ENCODE measurements at places on chromosomes 1 and 21.

DNA sequence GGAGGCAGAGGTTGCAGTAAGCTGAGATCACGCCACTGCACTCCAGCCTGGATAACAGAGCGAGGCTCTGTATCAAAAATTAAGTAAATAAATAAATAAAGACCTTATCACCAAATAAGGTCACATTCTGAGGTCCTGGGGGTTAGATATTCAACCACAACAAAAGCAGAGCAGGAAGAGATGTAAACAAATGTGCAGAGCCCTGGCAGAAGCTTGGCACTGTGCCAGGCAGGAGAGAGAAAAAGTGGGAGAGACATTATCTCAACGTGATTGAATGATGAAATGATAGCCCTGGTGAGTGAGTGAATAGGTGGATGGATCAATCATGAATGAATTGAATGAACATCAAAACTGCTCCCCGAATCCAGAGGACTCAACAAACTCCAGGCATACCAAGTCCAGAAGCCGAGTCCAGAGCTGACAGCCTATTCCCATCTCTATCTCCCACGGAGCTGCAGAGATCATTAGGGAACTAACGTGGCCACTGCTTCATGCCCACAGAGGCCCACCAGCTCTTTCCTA is 150.7 kb downstream of the TOMM20 start:
- no peak for DNase-seq

GRCh38 chr21:36491209-36491910 is 11.4 kb upstream of the CLDN14 start:
- DNase-seq: no peak

- no peak for DNase-seq
Observed at GRCh38 chr1:184426278-184426674, 39.4 kb downstream of the C1orf21 start.

DNA sequence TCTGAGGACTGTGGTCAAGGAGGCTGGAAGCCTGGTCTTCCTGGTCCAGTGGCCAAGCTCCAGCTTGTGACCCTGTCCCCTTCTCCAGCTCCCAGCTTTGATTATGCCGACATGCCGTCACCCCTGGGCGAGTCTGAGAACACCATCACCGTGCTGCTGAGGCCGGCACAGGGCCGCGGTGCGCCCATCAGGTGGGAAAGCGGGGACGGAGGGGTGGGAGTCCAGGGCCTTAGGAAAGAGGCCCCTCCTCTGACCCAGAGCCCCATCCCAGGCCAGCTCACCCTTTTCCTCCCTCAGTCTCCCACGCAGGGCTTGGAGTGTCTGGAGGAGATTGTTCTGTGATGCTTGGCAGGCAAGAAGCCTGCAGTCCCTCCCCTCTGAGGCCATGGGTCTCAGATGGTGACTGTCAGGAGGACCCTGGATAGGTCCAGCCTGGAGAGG is 43.6 kb downstream of the PTPRU start:
- DNase-seq: no peak

DNA sequence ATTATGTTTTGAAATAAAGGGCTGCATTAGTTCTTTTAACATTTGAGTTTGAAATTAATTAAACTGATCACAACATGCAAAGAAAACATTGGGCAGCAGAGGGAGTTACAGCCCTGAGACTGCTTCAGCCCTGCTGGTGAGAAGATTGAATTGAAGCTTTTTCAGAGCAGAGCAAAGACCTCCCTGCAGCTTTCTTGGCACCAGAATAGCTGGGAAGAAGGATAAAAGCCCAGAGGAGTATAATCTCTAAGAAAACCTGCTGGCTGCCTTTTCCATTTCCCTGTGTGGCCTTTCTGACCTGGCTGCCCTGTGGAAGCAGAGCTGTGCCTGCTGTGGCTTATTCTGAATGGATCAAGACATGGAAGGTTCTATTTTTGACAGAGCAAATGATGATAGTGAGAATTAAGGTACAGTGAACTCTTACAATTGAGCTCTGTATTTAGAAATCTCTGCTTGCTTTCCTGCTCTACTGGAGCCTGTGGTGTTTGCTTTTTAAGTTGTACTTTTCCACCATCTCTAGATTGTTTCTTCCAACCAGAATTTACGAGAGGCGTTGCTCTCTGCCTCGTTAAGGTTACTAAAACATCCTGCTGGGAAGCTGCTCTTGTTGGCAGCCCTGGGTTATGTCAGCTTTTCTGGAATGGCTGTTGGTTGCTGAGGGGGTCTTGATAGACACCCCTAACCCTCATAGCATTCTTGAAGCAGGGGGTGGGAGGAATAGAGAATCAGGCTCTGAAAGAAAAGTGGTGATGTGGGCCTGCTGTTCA is 9.9 kb downstream of the SNRPE start:
- peak; percentile 15 for DNase-seq

GRCh38 chr1:244735404-244735803 is 82.5 kb downstream of the DESI2 start:
- DNase-seq: no peak

DNA sequence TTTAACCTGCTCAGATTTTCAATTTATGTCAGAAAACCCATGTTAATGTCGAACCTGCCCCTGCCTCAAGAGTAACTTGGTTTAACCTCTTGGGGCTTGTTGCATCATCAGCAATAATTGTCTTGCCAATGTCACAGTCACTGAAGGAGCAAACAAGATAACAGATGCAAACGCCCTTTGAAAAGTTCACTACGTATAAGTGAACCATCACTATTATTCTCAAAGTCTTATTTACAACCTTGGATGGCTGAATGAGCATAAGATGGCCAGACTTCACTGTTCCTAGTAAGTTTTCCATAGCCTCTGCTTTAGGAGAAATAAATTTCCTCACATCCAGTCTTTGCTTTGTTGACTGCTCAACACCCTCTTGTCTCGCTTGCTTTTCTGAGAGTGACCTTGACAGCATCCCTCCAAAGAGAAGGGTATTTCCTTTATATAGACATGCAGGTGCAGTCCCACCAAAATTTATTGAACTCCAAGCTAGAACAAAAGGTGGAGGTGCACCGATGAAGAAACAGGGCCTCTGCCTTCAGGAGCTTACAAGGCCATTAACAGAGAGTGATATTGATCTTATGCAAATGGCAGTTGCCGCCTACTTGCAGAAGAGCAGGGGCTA is 749 bp upstream of the LRIG2 start:
- DNase-seq: no peak

DNA sequence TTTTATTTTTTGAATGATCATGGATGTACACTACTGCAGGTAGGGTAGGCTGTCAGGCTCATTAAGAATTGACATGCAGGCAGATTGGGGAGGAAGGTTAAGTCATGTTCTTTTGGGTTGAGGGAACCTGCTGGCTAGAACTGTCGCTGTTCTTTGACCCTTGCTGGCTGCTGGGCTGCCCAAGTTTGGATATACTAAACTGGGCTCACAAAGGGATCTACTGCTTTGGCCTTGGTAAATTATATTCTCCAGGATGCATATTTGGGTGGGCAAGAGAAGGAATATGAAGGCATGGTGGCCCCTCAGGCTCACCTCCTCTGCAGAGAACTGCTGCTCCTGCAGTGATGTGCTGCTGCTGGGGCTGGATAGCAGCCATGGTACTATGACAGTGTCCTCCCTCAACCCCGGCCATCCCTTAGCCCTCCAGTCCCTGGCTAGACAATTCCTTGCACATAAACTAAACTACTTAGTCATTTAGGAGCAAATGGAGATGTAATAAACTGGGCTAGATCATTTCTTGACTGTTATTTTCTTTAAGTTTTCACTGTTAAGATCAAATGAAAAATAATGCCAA is 6.1 kb downstream of the ATP1A1 start:
- no peak for DNase-seq

DNA sequence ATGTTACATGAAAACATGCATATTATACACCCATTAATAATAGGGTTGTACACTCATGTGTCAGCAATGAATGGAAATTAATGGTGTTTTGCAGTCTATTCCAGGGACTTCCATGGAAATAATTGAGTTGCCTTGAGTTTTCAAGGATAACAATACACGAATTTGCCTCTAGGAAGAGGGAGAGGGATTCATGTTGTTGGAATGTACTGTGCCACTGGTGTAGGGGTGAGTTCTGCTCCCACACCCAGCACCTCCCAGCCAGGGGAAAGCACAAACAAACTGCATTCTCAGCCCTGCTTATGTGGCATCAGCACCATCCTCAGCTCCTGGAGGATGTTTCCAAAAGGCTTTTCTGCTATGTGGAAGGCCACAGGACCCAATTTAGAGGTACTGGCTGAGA is 57.8 kb downstream of the BCAR3 start:
- DNase-seq: no peak

DNA sequence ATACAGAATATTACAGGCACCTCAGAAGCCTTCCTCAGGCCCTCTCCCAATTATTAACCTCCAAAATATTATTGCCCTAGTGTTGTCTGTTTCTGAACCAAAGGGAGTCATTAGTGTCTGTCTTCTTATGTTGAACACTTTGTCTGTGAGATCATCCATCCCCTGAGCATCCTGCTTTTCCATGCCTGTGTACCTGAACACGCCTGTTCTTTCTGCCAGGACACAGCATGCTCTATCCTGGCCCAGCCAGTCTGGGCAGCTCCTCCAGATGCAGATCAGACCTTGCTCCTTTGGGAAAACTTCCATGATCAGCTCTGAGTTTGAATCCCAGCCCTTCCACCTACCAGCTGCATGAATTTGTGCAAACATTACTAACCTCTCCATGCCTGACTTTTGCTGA is 11.0 kb upstream of the CDC42 start:
- DNase-seq: no peak

GRCh38 chr1:163106364-163106987 is 37.3 kb downstream of the RGS4 start:
- DNase-seq: no peak

DNA sequence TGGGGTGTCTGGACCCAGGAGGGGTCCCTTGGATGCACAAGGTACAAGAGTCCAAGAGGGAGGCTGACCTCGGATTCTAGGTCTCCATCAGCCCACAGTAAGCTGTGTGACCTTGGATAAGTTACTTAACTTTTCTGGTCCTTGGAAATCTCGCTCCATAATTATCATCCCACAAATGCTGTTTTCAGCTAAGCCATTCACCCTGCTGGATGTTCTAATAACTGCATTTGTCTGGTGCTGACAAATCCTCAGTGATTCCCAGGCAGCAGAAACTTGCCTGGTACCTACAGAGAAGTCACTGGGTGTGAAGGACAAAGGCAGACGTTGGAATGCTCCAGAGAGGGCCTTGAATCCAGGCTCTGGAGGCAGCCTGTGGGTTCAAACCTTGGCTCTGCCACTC is 89.7 kb downstream of the IGSF21 start:
- no peak for DNase-seq

- no peak for DNase-seq
Observed at GRCh38 chr1:170414989-170415709, 116.8 kb upstream of the GORAB start.

DNA sequence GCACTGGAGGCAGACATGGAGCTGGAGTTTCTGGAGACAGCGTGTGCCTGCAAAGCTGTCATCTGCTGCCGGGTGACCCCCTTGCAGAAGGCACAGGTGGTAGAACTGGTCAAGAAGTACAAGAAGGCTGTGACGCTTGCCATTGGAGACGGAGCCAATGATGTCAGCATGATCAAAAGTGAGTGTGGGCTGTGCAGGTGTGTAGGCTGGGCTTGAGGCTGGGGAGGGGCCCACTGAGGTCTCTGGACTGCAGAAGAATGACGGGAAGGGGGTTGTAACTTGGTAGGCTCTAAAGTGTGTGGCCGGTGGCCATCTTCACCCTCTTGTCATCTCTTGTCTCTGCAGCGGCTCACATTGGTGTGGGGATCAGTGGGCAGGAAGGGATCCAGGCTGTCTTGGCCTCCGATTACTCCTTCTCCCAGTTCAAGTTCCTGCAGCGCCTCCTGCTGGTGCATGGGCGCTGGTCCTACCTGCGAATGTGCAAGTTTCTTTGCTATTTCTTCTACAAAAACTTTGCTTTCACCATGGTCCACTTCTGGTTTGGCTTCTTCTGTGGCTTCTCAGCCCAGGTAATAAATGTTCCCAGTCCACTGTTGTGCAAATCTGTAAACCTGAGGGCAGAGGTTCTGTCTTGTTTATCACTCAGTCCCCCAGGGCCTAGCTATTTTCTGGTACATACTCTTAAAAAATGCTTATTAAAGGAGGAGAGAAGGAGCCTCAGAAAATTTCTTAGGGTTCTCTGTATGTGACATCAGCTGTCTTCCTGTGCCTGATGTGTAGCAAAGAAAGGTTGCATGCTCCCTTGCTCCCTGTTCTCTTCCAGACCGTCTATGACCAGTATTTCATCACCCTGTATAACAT is 19.9 kb downstream of the ATP8B2 start:
- DNase-seq: no peak

DNA sequence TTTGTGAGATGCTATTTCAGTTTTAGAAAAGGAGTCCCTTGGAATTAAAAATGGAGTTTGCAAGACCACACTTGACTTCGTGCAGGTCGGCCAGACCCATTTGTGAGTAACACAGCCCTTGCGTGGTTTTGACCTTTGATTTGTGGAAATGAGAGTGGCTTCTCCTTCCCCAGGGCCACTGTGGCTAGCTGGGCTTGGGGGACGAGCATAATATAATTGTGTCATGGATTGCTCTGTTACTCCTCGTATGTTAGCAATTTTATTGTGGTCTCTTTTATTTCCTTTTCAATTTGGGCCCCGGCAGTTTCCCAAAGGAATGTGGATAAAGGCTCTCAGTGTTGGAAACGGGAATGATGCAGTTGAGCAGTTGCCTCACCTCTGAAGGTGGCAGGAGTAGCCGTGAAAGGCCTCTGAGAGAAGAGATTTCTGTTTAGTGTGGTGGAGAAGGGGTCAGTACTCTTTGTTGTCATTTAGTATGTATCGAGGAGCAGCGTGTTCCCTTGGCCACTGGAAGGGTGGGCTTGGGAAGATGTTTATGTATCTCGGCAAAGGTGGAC is 194.6 kb downstream of the PBX1 start:
- no peak for DNase-seq

DNA sequence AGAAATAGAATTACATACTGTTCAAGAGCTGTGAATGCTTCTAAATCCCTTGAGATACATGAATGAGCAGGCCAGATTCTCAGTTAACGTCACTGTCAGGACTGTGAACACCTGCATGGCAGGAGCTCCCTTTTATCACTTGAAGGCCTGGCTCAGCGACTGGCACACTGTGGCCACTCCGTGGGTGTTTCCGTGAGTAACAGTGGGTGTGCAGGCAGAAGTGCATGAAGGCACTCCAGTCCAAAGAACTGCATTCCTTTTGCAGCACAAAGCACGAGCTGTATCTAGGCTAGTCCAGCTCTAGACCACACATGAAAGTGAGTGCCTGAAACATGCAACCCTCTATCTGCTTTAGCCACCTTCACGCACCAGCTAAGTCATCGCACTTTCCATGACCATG is 9.6 kb upstream of the SIM2 start:
- no peak for DNase-seq
